Right atrium auricular region (tissue), 2 donors: ENCODE measurements at places on chromosomes 11 and 22.

DNA sequence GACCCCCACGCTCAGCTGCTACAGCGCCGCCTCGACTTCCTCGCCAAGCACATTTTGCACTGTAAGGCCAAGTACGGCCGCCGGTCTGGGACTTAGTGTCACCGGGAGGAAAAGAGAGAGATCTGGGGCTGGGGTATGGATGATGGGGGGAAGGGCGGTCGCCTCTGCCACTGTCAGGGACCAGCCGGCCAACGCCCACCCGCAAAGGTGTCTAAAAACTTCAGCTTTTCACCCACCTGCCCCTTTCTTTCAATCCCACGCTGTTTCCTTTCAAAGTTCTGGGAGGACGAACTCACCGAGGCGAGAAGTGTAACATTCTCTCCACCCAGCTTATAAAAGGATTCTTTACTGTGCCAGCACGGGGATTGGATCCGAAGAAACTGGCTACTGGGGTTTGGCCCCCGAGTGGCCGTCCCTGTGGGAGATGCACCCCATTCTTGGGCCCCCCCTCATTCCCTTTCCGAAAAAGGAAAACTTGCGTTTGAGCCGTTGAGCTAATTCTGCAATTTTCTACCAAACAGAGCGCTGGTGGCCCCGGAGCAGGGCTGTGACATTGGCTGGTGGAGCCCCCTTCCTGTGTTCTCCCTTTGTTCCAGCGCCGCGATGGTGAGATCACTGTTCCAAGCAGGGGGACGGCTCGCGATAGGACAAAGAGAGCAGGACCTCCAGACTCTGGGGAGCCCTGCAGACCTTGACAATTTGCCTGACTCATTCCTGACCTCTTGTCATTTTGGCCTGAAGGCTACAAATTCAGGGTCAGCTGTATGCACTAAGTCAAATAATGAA lies 1.8 kb downstream of the FJX1 start:
- no peaks in the 10 kb centered on the region for H3K36me3 ChIP-seq
- H3K4me3 ChIP-seq: peak overlapping the region; percentile 63
- H3K27ac ChIP-seq: no peak overlapping the region

DNA sequence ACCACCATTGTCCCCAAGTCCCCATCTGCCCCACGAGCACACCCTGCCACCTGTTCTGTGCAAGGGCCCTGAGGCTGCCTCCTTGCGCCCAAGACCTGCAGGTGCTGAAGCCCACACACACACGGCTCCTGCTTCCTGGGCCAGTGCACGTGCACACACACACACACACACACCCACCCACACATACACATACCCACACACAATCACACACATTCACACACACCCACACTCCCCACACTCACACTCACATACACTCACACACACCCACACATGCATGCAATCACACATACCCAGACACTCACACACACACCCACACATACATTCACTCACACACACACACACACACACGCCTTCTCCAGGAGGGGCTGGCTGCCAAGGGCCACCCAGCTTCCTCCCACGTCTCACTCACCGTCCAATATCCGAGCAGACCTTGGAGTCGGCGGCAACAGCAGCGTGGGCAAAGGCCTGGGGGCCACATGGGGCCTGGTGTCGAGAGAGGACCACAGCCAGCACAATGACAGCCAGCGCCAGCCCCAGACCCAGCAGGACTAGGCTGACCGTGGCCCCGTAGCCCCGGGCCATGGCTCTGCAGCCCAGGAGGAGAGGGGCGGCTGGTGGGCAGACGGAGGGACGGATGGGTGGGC lies 616 bp downstream of the GGT5 start:
- no peaks in the 10 kb centered on the region for H3K36me3 ChIP-seq
- peak overlapping the region; percentile 49 for H3K4me3 ChIP-seq
- no peak for DNase-seq
- peak overlapping the region; percentile 80 for H3K27ac ChIP-seq
- no peaks in the 10 kb centered on the region for H3K4me1 ChIP-seq

GRCh38 chr11:85884581-85885021 lies 29.4 kb downstream of the CCDC83 start:
- H3K36me3 ChIP-seq: no peaks in the 10 kb centered on the region
- no peak overlapping the region for H3K27ac ChIP-seq
- H3K4me1 ChIP-seq: no peaks in the 10 kb centered on the region

GRCh38 chr11:36711104-36711825 lies 113.2 kb upstream of the RAG2 start:
- no peaks in the 10 kb centered on the region for H3K36me3 ChIP-seq
- DNase-seq: no peak
- H3K27me3 ChIP-seq: no peaks in the 10 kb centered on the region
- H3K4me1 ChIP-seq: no peaks in the 10 kb centered on the region
- no peak overlapping the region for H3K27ac ChIP-seq

DNA sequence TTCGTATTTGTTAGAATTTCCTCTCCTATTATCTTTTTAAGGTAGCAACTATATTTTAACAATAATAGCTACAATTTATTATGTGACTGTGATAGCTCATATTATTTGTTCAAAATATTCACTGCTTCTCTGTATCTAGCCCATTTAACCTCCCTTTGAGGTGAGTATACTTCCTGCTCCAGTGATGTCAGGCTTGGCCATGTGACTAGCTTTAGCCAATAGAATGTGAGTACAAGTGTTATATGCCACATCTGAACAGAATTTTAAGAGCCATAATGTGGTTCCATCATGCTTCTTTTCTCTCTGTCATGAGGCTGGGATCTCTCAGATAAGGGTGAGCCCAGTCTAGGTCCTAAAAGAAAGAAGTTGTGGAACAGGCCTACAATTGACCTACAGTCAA lies 217.6 kb downstream of the TTC28 start:
- no peaks in the 10 kb centered on the region for H3K36me3 ChIP-seq
- no peaks in the 10 kb centered on the region for H3K27me3 ChIP-seq
- no peak for DNase-seq

DNA sequence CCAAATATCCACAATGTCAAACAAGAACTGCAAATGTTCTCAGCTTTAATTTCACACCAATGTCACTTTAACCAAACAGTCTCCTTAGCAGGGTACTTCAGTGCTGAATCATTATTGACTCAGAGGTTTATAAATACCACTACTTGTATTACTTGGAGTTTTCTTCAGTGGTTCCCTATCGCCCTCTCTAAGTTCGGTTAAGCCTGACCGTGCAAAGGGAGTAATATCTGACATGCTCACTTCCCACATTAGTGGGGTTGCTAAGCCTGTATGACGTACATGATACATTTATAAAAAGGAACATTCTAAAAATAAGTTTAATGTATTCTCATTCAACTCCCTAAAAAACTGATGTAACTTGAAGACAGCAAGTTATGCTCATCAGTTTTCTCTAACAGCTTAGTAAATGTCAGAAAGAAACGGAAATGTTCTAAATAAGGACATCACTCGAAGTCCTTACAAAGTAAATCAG lies 93.1 kb upstream of the ZC3H12C start:
- no peak overlapping the region for H3K4me3 ChIP-seq
- H3K27me3 ChIP-seq: no peaks in the 10 kb centered on the region
- peak overlapping the region; percentile 1 for H3K27ac ChIP-seq

- H3K36me3 ChIP-seq: no peaks in the 10 kb centered on the region
- no peak overlapping the region for H3K4me3 ChIP-seq
- no peaks in the 10 kb centered on the region for H3K4me1 ChIP-seq
These were observed 134.7 kb downstream of the JRKL start for GRCh38 chr11:96524475-96524874.

DNA sequence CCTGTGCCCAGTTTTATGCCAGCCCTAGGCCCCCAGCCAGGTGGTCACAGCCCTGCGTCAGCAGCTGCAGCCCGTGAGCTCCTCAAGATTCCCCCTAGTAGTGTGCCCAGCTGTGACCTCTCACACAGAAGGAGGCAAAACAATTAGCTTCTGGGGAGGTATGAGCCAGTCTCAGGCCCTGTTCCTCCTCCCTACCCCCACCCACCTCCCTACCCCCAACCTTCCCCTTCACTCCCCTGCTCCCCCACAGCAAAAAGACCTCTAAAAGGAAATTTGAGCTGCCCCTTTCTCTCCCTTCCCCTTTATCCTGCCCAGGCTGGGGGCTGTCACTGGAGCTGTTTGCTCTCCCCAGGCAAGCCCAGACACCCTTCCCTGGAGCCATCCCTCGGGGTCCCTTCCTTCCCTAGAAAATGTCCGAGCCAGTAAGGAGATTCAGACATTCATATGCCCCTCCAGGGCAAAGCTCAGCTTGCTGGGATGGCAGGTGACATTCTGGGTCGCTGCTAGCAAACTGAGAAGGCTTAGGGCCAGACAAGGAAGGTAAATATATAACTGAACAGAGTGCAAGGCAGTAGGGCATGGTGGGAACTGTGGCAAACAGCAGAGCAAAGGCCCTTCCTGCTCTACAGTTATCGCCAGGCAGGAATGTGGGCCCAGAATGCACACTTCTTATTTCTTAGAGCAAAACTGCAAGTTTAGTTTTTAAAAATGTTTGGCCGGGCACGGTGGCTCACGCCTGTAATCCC lies 300.2 kb downstream of the MN1 start:
- H3K4me1 ChIP-seq: no peaks in the 10 kb centered on the region
- H3K27ac ChIP-seq: no peak overlapping the region
- DNase-seq: no peak
- no peak overlapping the region for H3K4me3 ChIP-seq

DNA sequence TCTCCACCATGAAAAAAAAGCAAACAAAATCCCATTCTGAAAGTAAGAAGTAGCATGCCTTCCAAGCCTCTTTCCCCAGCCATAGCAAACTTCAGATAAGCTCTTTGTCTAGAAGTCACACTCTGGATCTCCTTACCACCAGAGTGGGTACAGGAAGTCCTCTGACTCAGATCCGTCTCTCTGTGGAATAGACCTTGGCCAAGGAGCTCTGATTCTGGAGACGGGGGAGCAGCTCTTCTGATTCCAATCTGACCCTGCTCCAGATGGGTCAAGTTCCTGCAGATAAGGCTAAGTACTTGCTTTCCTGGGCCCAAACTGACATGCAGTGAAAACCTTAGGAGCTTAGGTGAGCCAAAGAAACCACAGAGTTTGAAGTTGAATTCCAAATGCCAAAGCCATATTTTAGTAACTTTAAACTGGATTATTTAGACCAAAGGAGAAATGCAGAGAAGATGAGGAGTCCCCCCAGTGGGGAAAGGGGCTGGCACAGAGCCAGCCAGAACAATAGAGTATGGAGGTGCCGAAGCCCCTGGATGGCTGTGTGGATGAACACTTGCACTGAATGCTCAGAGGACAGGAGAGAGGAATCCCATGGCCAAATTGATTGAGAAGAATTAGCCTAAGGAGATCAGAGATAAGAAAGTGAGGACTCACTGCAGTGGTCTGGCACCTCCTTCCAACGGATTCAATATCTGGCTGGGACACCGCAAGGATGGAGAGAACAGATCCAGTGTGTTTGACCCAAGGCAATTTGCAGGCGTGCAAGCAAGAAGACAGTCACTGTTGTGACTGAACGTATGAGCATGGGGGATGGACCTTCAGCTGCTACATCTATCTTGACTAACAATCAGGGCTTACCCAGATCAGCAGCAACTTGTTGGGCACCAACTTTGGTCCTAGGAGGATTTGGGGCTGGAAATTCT lies 54.9 kb downstream of the ENDOD1 start:
- no peak overlapping the region for H3K27ac ChIP-seq
- no peaks in the 10 kb centered on the region for H3K4me1 ChIP-seq
- no peak for DNase-seq

GRCh38 chr11:108632041-108632704 lies 32.7 kb upstream of the DDX10 start:
- no peaks in the 10 kb centered on the region for H3K27me3 ChIP-seq
- H3K36me3 ChIP-seq: no peaks in the 10 kb centered on the region
- H3K4me1 ChIP-seq: no peaks in the 10 kb centered on the region

GRCh38 chr22:25853078-25853477 lies 111.1 kb downstream of the MYO18B start:
- DNase-seq: no peak
- peaks cover 66% of the 10 kb centered on the region for H3K36me3 ChIP-seq
- H3K4me3 ChIP-seq: no peak overlapping the region
- H3K27me3 ChIP-seq: no peaks in the 10 kb centered on the region
- no peak overlapping the region for H3K27ac ChIP-seq
